ENCODE measurements at places on chromosomes 12 and 14.

DNA sequence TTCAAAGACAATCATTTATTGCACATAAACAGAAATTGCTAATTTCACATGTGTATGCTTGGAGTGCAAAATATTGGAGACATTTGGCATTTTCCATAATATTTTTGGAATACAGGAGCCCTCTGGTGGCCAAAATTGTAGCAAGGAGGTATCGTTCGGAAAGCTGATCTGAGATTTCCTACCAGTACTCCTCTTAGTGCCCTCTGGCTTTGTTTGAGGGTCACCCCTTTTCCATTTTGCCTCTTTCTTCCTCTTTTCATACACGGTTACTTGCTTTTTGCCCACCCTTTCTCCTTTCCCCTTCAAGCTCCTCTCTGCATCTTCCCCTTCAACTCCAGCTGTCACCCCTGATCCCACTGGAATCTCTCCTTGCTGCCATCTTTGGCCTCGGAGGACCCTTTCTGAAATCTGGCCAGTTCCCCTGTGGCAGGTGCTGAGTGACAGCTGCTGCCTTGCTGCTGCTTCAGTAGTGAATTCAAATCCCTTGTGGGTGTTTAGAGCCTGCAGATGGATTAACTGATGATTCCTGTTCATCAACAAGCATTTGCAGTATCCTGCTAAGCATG is 164.6 kb upstream of the PARP11 start:
- DNase-seq: no peak

DNA sequence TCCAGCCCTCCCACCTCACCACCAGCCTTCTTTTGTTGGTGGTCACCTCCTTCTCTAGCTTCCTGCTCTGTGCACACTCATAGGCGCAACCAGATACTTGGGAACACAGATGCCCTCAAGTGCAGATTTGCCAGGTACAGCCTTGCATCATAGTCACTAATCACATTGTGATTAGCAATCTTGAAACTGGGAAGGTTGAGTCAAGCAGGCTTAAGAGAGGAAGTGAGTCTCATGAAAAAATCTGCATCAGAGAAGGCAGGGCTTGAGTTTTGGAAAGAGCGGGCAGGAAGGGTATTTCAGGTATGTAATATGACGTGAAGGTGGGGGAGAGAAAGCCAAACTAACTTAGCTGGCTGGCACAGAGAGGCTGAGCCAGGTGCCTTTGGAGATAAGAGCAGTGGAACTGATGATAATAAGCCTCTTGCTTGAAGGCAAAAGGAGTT is 2.7 kb upstream of the RABGGTA start:
- peak; percentile 62 for DNase-seq

- DNase-seq: no peak
These were observed 101.8 kb downstream of the LRIG3 start for GRCh38 chr12:58818546-58818945.

DNA sequence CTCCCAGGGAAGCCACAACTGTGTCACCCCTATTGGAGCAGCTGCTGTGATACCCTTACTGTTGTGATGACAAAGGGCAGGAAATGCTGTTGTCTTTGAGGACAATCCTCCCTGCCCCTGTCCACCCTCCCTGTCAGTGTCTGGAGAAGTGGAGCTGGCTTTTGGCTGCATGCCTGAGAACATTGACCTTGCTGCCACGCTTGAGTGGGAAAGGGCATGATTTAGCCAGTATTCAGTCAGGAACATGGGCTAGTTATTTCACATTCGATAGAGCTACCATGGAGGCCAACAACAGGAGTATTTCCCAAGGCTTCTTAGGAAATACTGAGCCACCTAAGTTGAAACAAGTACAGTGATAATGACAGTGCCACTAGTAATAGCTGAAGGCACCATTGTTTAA is 59.4 kb downstream of the MYRFL start:
- no peak for DNase-seq

DNA sequence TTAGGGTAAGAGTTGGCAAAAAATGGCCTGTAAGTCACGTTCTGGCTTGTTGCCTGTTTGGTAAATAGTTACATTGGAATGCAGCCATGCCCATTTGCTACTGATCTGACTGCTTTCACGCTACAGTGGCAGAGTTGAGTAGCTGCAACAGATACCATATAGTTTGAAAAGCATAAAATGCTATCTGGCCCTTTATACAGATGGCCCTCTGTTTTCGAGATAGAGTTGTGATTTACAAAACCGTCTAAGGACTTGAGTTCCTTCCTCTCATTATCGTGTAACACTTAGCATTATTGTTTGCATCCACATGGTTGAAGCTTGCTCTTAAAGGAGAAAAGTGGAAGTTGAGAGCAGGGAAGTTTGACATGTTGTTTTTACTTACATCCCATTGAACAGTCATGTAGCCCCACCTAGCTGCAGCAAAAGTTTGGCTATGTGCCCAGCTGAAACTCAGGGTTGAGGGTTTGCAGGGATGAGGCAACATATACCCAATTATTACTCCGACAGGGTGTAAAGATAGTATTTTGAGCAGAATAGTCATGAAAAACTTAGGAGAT is 11.3 kb upstream of the SCFD1 start:
- DNase-seq: no peak

- DNase-seq: no peak
These were observed 79.8 kb upstream of the CFL2 start for GRCh38 chr14:34794217-34794616.

DNA sequence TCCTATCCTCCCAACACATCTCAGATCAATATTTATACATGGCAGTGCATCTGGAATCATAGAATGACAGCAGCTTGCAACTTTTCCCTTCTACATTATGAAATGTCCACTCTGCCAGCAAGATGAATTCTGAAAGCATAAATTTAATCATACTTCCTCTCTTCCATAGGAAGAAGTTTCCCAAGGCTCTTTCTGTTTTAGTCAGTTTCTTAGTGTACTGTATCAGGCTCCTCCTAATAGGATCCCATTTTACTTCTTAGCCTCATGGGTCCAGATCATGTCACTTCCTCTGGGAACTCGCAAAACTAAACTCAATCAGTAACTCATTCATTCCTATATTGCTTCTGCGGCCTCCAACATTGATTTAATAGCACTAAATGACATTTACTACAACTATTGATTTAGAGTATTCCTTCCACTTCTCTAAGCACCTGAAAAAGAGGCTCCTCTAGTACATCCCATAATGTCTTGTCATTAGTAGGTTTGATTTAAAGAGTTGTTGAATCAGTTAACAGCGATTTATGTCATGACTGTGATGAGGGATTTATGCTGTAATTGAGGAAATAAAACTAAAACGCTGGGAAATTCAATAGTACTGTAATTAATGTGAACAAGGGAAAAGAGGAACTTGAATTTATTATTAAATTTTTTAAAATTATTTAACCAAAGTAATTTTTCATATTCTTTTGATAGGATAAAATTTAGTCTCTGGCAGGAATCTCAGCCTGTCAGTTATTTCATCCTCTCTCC is 4.0 kb downstream of the CLEC1A start:
- no peak for DNase-seq

- no peak for DNase-seq
These were observed 46.9 kb upstream of the DYNC1H1 start for GRCh38 chr14:101917413-101918017.

- DNase-seq: peak; percentile 20
These were observed 243.1 kb downstream of the BCAT1 start for GRCh38 chr12:24705741-24706358.

DNA sequence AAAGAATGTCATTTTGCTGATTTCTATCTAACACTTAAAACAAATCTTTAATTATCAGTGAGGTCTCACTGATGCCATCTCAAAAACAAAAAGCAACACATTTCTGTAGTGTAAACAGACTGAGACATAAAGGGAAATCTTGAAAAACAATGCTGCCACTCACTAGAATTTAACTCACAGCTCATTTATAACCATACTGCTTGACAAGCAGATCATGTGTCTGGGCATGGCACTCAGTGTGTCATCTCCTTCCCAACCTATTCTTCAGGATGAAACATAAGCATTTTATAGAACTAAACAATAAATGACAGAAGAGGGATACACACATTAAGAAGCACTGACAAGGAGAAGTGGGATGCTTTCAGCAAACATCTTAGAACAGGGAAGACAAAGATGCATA is 22.4 kb downstream of the ATF7 start:
- DNase-seq: no peak

Measured in GM12892 (cell line).